Stimulated activated CD8-positive, alpha-beta memory T cell treated with anti-CD3 and anti-CD28 coated beads, Interleukin-7, amount 100 ng/mL, for 4 hours (primary cell): ENCODE measurements at places on chromosomes 1 and 21.

- DNase-seq, result no peak
Observed at GRCh38 chr1:1213345-1214265, at the start of gene TNFRSF4. TNFRSF4 (minus strand) TSS chr1:1214153; CDS start chr1:1214127, 26 bp downstream.

DNA sequence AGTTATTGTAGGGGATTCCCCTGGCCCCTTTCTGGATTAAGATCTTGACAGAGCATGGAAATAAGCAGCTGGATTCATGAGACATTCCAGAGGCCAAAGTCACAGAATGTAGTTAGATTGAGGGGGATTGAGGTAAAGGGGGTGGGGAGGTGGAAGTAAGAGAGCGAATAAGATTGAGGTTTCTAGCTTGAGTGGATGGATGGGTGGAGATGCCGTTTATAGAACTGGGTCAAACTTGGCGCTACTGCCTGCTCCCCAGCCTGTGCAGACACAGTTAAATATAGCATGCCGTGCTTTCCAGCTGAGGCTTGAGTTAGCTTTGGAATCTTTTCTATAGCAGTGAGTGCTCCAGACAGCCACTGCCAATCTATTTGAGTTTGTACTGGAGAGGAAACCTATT lies 85.7 kb downstream of the DYRK1A start:
- no peak for DNase-seq

- no peak for DNase-seq
Observed at GRCh38 chr1:172936088-172936645, 114.6 kb downstream of the TNFSF18 start.

DNA sequence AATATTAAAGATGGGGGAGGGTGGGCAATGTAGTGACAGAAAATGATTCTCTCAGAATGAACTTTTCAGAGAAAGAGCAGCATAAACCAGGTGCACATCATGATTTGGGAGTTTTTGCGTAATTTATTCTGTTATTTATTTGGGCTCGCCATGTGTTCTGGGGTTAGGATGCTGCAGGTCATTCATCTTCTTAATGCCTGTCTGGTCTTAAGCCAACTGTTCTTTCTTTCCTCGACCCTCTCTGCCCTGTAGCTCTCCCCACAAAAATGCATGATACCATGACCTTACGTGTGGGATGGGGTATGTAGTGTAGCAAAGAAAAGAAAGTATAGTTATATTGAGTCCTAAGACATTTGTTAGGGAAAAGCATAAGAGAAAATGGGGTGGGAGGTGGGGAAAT lies 12.3 kb upstream of the TARS2 start:
- DNase-seq, result no peak

DNA sequence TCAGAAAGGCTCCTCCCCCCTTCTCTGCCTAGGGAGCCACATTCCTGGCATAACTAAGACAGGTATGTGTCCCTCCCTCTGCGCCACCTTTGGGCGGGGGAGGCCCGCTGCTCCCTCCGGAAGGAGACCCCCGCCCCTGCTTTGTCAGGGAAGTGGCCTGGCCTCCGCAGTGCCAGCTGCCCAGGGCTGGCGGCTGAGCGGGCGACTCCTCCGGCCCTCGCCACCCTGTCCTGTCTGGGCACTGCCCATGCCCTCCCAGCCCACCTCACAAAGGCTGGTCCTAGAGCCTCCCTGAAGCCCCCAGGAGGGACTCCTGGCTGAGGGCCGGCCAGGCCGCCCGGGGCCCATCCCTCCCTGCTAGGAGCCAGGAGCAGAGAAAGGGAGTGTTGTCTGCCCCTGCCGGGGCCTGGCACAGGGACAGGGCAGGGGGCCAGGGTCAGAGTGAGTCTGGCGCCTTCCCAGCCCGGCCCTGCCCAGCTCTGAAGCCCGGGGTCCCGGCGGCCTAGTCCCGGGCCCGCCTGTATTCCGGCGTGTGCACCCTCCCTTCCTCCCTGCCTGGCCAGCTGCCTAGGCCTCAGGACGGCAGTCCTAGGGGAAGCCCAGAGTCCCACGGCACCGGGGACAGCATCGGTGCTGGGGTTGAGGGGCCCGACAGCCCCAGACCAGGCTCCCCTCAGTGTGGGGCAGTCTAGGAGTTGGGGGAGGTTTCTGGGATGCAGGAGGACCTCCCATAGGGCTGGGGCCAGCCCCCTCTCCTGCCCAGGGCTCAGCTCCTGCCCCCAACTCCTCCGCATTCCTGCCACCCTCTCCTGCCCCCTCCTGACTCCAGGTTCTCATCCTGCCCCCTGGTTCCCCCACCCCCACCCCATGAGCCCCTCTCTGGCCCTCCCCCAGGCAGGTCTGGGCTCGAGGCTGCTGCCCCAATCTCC lies 5.1 kb downstream of the AGRN start:
- no peak for DNase-seq

- no peak for DNase-seq
Observed at GRCh38 chr1:25738499-25738898, 61.5 kb upstream of the SELENON start.

DNA sequence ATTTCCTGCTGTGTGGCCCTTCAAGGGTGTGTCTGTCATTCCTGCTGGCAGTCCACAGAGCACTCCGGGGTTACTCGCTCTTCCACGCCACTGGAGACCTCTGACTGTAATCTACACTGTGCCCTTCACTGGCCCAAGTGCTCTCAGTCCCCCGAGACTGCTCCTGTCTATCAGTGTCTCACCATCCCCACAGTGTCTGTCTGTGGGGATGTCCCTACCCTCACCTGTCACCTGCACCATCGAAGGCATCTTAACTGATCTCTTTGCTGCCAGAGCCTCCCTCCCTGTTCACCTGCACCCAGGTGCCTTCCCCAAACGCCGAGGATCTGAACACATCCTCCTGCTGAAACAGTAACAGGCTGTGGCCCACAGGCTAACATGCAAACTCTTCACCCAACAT lies 136.7 kb downstream of the MATN1 start:
- no peak for DNase-seq
